Activated T-cell treated with anti-CD3 and anti-CD28 coated beads, Interleukin-2, amount 50 U/mL, for 72 hours (primary cell): ENCODE measurements at places on chromosomes 7 and 10.

- H3K4me3 ChIP-seq, result no peak overlapping the region
- H3K27me3 ChIP-seq, result peaks cover 29% of the 10 kb centered on the region
- DNase-seq, result no peak
Observed at GRCh38 chr10:127720142-127720541, 16.8 kb upstream of the FOXI2 start.

GRCh38 chr7:132580277-132580676, 4.0 kb upstream of the PLXNA4 start:
- H3K4me1 ChIP-seq, result peaks cover 2% of the 10 kb centered on the region
- H3K36me3 ChIP-seq, result peaks cover 2% of the 10 kb centered on the region
- H3K4me3 ChIP-seq, result no peak overlapping the region

DNA sequence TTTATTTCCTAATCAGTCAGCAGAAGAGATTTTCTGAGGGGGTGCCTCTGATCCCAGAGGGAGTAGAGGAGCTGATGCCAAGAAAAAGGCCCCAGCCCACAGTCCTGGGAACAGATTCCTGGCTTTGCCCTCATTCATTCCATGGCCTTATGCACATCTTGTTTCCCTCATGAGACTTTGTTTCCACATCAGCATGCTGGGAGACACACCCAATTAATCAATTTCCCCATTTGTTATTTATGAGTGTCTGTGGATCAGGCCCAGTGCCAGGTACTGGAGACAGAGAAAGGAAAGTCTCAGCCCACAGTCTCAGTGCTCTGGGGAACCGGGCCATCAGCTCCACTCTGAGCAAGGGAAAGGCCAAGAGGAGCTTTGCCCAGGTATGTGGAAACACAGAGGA, 496.2 kb upstream of the ZMIZ1 start:
- no peak overlapping the region for H3K27ac ChIP-seq
- H3K27me3 ChIP-seq, result no peaks in the 10 kb centered on the region
- H3K4me1 ChIP-seq, result no peaks in the 10 kb centered on the region
- no peak for DNase-seq
- H3K36me3 ChIP-seq, result no peaks in the 10 kb centered on the region

GRCh38 chr7:157825325-157825724, 488.5 kb downstream of the DNAJB6 start:
- no peak overlapping the region for H3K27ac ChIP-seq
- H3K36me3 ChIP-seq, result no peaks in the 10 kb centered on the region
- DNase-seq, result peak; percentile 14
- no peaks in the 10 kb centered on the region for H3K27me3 ChIP-seq
- H3K4me3 ChIP-seq, result peak overlapping the region; percentile 33

DNA sequence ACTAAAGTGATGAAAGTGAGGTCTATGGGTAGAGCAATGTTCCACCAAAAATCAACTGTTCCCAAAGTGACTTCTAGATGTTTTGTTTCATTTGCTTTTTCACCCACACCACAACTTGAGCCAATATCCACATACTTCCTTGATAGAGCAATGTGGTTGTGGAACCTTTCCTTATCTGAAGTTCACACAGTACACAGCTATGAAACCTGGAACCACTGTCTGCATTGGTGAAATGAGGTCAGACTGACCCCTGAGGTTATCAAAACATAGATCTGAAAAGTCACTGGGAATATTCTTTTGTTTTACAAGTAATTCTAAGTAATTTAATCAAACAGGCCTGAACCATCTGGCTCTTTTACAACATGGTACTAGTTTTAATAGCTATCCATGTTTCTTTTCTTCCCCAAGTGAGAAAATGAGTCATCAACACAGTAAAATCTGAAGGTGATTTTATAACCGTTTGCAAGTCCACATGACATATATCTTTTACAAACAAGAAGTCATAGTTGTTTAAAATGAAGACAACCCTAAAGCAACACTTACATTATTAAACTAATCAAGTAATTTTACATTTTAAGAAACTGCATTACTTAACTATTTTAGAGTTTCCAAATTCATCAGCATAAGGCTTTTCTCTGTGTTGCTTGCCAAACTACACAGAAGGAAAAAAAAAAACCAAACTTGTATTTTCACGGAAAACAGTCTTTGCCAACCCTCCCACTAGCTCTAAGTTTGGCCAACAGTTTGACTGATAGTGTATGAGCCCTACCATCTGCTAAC, 80.3 kb downstream of the LRRC17 start:
- H3K4me3 ChIP-seq, result no peak overlapping the region
- no peaks in the 10 kb centered on the region for H3K36me3 ChIP-seq
- no peaks in the 10 kb centered on the region for H3K4me1 ChIP-seq
- H3K27ac ChIP-seq, result no peak overlapping the region
- no peak for DNase-seq

- no peaks in the 10 kb centered on the region for H3K27me3 ChIP-seq
- H3K4me3 ChIP-seq, result no peak overlapping the region
- no peak for DNase-seq
- H3K27ac ChIP-seq, result no peak overlapping the region
- no peaks in the 10 kb centered on the region for H3K4me1 ChIP-seq
- H3K36me3 ChIP-seq, result no peaks in the 10 kb centered on the region
Observed at GRCh38 chr10:131569851-131570715, 258.6 kb upstream of the TCERG1L start.

DNA sequence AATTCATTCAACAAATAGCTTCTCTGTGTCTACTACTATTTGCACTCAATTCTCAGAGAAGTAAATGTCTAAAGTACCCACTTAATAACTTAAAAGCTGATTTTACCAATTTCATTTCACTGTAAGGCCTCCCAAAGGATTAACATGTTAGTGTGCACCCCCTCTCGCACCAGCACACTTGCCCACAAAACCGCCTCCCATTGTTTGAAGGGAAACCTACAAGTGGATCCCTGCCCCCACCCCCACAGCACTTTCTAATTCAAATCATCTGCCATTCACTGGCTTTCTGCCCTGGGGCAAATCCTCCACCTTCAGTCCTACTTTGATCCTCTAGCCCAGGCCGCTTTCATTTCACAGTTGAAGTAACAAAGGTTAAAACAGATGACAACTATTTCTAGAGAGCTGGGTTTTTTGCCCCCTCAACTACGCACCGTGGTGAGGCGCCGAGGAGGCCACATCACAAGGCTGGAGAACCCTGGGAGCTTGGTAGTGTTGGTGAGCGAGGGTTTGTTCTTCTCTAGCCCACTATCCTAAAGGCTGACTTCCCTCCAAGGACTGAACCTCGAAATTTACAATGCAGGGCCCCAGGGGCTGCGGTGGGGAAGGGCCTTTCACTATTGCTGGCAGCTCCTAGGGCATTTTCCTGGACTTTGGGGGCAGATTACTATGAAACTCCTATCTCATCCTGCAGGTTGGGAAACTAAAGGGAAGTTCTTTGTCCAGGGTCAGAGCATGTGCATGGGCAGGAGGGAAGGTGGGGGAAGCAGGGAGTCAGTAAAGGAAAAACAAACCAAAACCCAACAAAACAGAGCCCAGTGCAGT, 517.4 kb upstream of the ZMIZ1 start:
- H3K27me3 ChIP-seq, result peaks cover 14% of the 10 kb centered on the region
- no peaks in the 10 kb centered on the region for H3K36me3 ChIP-seq
- H3K4me1 ChIP-seq, result peaks cover 5% of the 10 kb centered on the region
- H3K4me3 ChIP-seq, result no peak overlapping the region
- no peak for DNase-seq
- H3K27ac ChIP-seq, result no peak overlapping the region

DNA sequence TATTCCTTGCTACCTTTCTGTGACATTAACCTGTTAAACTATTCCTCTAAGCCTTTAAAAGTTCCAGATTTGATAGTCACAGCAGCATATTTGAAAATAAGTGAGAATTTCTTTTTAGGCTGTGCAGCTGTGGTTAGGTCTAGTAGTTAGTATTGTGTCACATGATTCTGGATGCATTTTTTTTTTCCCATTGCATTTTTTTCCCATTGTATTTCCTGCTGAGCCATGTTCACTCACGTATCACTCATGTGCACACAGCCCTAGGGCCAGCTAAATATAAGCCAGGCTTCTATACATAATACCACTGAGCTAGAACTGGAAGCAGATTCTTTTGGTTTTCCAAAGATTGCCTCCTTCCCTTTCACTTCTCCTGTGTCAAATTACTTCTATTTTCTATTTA, 37.4 kb downstream of the DNAJC9 start:
- no peaks in the 10 kb centered on the region for H3K27me3 ChIP-seq
- DNase-seq, result no peak
- H3K27ac ChIP-seq, result no peak overlapping the region
- H3K4me3 ChIP-seq, result no peak overlapping the region

- H3K4me3 ChIP-seq, result no peak overlapping the region
- peaks cover 8% of the 10 kb centered on the region for H3K27me3 ChIP-seq
- no peaks in the 10 kb centered on the region for H3K36me3 ChIP-seq
- peaks cover 13% of the 10 kb centered on the region for H3K4me1 ChIP-seq
- peak; percentile 17 for DNase-seq
- no peak overlapping the region for H3K27ac ChIP-seq
Observed at GRCh38 chr10:5512881-5513612, 11.7 kb upstream of the CALML3 start.

- peaks cover 4% of the 10 kb centered on the region for H3K36me3 ChIP-seq
- H3K4me1 ChIP-seq, result peaks cover 25% of the 10 kb centered on the region
- DNase-seq, result no peak
Observed at GRCh38 chr7:149321978-149322541, 60.1 kb downstream of the ZNF783 start.

- no peak for DNase-seq
- H3K36me3 ChIP-seq, result peaks cover 18% of the 10 kb centered on the region
- H3K4me1 ChIP-seq, result no peaks in the 10 kb centered on the region
- no peaks in the 10 kb centered on the region for H3K27me3 ChIP-seq
- H3K4me3 ChIP-seq, result no peak overlapping the region
- peak overlapping the region; percentile 28 for H3K27ac ChIP-seq
Observed at GRCh38 chr7:30630986-30631385, 36.3 kb downstream of the GARS1 start.

DNA sequence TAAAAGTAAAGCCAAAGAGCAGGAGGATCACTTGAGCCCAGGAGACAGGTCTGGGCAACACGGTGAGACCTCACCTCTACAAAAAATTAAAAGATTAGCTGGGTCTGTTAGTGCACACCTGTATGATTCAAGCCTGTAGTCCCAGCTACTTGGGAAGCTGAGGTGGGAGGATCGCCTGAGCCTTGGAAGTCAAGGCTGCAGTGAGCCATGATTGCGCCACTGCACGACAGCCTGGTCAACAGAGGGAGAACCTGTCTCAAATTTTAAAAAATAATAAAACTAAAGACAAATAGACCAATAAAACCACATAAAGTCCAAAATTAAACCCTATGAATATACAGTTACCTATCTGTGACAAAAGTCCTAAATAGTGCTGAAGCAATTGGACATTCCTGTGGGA, 3.2 kb downstream of the LMBR1 start:
- H3K27me3 ChIP-seq, result no peaks in the 10 kb centered on the region
- no peak for DNase-seq
- H3K36me3 ChIP-seq, result peaks cover 9% of the 10 kb centered on the region

GRCh38 chr7:129205987-129206785, 17.8 kb downstream of the SMO start:
- H3K27me3 ChIP-seq, result no peaks in the 10 kb centered on the region
- no peak for DNase-seq
- no peak overlapping the region for H3K4me3 ChIP-seq
